ENCODE measurements at places on chromosomes 16 and 17. TPM values are rescaled to one million over a fixed set of nuclear protein-coding genes. Genes with fewer than 3 reads are reported as not detected.

PITPNM3 gene
- polyA plus RNA-seq, result 8.2 TPM

ARHGAP23 gene
- 56.8 TPM for polyA plus RNA-seq

CHD3 gene
- 204 TPM for polyA plus RNA-seq

KRT12 gene
- polyA plus RNA-seq, result 0.19 TPM

SLC5A10 gene
- polyA plus RNA-seq, result 0.43 TPM

ANKRD40CL gene
- polyA plus RNA-seq, result 0.30 TPM

KCNH6 gene
- polyA plus RNA-seq, result 2.5 TPM

CHST5 gene
- 0.47 TPM for polyA plus RNA-seq

CLEC10A gene
- polyA plus RNA-seq, result 0.86 TPM

ODAD4 gene
- polyA plus RNA-seq, result 7.6 TPM

HOXB3 gene
- polyA plus RNA-seq, result 135 TPM

RHOT1 gene
- 57.0 TPM for polyA plus RNA-seq

FZD2 gene
- 48.9 TPM for polyA plus RNA-seq

MYO1C gene
- polyA plus RNA-seq, result 71.6 TPM

NXPH3 gene
- 0.87 TPM for polyA plus RNA-seq

GAS7 gene
- polyA plus RNA-seq, result 16.5 TPM

MYH8 gene
- polyA plus RNA-seq, result 0.92 TPM

SCN4A gene
- 1.2 TPM for polyA plus RNA-seq

CYGB gene
- polyA plus RNA-seq, result 15.4 TPM

All from renal pelvis (tissue), 12 donors.